ENCODE measurements at places on chromosomes 5 and 9.

- no peak for DNase-seq
These were observed 159.6 kb downstream of the BNC2 start for GRCh38 chr9:16710888-16711287.

- no peak for DNase-seq
These were observed 85.1 kb upstream of the CKMT2 start for GRCh38 chr5:81147886-81148571.

GRCh38 chr9:38445154-38446043 lies 21.1 kb upstream of the IGFBPL1 start:
- DNase-seq = no peak

GRCh38 chr5:171926311-171926710 lies 80.1 kb downstream of the FBXW11 start:
- no peak for DNase-seq

- DNase-seq = no peak
These were observed 158.5 kb downstream of the RGS3 start for GRCh38 chr9:113621980-113622379.

- no peak for DNase-seq
These were observed 29.2 kb upstream of the ARHGEF28 start for GRCh38 chr5:73596705-73597328.
